ENCODE measurements at places on chromosomes 2 and 18.

GRCh38 chr2:209788925-209789324 lies 17.3 kb downstream of the UNC80 start:
- DNase-seq, result no peak

DNA sequence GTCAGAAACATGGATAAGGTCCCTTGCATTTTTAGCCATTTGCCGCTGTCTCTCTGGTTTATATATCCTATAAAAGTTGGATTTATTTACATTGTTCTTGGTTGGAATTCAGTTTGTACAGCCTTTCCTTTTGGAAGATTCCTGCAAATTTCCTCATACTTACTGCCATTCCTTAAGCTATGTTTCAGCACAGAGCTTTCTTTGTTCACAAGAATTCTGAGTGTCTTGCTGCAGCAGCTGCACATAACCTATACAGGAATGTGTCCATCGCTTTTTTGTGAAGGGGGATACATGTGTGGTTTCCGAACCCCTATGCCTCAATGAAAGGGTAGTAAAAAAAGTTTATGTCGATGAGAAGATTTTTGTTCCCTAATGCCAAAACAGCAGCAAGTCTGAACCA lies 48.3 kb upstream of the CCDC68 start:
- no peak for DNase-seq

DNA sequence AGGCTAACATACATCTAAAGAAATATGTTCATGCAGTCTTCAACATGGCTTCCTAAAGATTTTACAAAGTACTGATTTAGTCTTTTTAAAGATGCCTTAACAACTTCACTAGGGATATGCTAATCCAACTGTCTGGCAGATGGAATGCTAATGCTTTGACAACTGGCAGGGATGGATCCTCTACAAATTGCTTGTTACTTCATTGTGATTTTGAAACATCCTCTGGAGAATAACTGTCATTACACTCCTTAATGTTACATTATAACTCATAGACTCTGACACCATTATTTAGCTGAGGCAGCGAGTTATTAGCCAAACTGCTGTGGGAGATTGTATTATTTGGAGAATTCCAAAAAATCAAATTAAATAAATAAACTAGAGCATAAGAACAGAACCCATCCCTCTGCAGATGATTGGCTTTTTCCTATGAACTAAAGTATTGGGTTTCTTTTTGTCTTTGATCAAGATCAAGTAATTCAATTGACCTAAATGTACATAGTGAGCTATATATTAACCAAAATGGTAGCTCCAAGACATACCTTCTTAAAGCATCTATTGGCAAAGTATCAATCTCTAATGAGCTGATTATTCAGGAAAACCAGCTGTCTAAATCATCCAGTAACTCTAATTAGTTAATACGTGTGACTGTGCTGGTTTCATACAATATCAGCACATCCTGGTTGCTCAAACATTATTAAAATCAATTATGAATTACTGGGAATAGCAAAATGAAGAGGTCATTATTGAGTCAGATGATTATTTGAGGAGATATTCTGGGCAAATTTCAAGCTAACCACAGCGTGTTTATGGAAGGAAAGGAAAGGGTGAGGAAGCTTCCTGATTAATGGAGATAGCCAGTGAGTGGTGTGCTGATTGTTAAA lies 321.3 kb upstream of the TFPI start:
- no peak for DNase-seq

GRCh38 chr2:85096616-85097015 lies 36.6 kb upstream of the TCF7L1 start:
- no peak for DNase-seq

DNA sequence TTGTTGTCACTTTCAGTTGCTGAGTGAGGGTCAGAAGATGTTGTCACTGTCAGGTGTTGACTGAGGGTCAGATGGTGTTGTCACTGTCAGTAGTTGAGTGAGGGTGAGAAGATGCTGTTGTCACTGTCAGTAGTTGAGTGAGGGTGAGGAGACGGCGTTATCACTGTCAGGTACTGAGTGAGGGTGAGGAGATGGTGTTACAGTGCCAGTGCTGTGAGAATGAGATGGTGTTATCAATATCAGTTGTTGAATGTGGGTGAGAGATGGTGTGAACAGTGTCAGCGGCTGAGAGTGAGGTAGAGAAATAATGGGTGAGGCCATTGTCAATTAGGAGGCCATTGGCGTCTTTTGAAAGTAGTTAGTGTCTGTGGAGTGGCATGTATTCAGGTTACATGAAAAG lies 1.6 kb upstream of the ATP9B start:
- DNase-seq, result no peak

GRCh38 chr18:63098018-63098981 lies 221.3 kb downstream of the BCL2 start:
- DNase-seq, result peak; percentile 30

DNA sequence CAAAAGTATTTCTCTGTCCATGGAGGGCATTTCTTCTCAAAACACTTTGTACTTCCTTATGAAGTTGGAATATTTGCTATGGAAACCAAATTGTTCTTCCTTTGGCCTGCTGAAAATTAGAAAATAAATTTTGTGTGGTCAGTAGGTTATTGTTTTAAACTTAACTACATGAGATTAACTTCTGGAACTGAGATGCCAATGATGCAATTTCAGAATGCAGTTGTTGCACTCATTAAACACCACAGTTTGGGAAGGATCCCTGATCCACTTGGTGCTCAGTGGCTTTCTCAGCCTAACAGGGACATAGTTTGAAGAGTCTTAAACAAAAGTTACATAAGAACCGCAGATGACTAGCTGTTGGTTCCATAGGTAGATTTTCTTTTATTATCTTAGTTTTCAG lies 23.3 kb upstream of the IL1R1 start:
- no peak for DNase-seq

- DNase-seq, result no peak
Measured at GRCh38 chr2:31254237-31255203, 20.6 kb downstream of the EHD3 start.

GRCh38 chr2:70977605-70978205 lies 725 bp upstream of the ANKRD53 start:
- no peak for DNase-seq

GRCh38 chr18:21958707-21959450 lies 210.5 kb upstream of the GATA6 start:
- no peak for DNase-seq

DNA sequence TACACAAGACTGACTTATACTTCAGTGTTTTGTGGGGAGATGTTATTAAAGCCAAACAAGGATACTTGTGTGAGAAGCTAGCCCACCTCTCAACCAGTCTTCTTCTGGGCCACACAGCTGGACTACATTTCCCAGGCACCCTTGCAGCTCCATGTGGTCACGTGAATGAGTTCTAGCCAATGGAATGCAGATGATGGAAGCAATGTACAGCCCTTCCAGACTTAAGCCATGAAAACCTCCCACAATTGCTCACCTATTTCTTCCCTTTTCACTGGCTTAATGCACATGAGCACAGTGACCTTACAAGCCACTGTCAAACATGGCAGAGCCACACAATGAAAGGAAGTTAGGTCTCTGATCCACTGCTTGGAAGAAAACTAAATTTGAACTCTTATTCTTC lies 20.4 kb upstream of the FEZ2 start:
- peak; percentile 7 for DNase-seq

DNA sequence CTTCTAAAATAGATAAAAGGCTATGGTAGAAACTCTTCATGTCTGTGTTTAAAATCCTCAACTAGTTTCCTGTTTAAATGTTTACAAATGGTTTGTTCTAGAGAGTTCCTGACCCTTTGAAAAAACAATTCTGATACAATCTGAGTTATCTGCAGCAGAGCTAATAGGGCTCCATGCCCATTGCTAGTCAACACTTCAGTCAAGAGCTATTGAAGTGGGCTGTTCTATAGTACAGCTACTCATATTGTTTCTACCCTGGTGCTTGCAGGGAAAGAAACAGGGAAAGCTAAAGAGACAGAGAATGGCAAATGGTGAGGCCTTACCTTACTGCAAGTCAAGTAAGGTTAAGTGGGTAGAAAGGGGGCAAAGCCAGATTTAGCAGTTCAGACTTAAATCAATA lies 112.3 kb upstream of the CAVIN2 start:
- DNase-seq, result no peak

DNA sequence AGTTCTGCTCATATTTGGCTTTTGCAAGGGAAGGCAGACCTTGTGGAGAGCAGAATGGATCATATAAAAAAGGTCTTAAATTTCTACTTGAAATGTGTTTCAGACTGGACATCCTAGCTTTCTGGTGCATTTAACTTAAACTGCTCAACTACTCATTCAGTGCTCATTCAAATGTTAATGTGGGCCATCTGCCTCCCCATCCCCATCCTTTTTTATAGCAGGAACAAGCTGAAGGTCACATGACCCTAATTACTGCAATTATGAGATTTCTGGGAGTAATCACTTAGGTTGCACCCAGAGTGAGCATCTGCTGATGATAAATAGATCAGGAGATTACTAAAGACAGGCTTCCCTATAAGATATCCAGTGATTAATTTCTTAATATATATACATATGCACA lies 96.1 kb downstream of the MAP2 start:
- DNase-seq, result no peak

- DNase-seq, result no peak
Measured at GRCh38 chr18:36045241-36045991, 21.9 kb downstream of the RPRD1A start.

DNA sequence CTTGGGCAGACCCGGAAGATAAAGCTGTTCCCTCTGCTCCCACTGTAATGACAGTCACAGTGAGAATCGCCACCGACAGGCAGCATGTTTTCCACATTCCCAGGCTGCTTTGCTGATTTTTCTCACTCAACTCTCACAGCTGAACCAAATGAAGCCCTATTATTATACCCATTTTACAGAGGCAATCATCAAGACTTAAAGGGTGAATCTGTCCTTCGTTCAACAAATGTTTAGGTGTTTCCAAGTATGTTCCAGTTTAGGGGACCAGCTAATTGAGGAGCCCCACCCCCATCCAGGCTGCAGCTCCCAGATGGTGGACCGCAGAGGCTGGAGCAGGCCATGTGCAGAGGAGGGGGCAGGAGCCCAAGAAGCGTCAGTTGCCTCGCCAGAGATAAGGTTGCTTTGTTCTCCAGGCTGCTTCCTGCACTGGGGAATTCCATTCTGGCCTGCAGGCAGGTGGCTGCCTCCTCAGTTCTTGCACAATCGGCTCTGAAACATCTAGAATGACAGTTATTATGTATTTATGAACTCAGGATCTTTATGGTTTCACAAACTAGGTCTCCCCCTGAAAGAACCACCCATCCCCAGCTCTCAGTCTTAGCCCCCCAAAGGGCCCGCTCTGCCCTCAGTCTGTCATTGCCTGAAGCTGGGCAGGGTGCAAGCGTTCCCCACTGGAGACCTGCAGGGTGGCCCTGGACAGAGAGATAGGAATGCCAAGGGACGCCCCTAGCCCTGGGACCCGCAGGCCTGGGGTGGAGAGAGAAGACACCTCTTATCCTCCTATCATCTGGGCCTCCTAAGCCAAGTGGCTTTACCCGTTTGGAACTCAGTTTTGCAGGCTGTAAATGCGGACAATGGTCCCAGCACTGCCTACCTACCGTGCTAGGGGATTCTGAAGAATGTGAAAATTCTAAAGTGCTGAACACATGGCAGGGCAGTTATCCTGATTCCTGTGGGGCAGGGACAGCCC lies 49.1 kb upstream of the MYCN start:
- DNase-seq, result no peak

- no peak for DNase-seq
Measured at GRCh38 chr2:209584915-209585314, 161.1 kb downstream of the MAP2 start.

DNA sequence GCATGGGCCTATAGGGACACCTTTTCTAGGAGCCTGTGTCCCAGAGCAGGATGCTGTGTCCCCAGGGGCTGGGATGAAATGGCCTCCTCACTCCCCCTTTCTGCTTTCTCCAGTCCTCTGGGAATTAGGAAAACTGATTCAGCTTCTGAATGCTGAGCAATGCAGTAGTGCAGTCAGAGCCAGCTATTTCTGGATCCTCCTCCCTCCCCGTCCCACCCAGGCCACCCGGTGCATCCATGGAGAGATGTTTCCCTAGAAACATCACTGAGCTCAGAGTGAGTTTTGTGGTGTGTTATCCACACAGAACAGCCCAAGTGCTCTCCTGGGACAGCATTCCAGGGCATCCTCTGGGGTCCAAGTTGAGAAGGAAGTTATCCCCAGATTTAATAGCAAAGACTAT lies 125.5 kb downstream of the LOXHD1 start:
- DNase-seq, result no peak

GRCh38 chr2:19652811-19653210 lies 249.0 kb downstream of the TTC32 start:
- DNase-seq, result no peak

- no peak for DNase-seq
Measured at GRCh38 chr2:156687715-156688114, 251.5 kb downstream of the GPD2 start.

GRCh38 chr2:9141091-9141667 lies 65.4 kb upstream of the ASAP2 start:
- DNase-seq, result no peak

DNA sequence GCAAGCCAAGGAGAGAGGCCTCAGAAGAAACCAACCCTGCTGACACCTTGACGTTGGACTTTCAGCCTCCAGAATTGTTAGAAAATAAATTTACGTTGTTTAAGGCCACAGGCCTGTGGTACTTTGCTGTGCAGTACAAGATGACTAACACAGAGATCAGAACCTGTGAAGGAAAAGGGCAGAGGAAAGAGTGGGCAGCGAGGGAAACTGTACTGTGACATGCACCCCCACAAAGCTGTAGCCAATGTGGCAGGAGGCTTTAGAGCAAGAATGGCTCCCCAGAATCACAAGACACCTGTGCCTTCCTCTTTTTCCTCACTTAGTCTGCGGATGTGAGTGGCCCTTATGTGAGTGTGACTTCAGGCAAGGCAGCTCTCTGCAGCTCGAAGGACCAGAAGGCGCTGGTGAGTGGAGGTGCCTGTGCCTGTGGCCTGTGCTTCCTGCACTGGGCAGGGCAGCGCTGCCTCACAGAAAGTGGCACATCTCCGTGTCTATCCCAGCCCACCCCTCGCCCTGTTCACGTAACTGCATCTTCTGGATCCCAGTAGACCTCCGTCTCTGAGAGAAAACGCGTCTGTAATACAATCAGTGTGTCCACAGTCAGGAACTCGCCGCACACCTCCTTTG lies 89.5 kb downstream of the MRPS9 start:
- DNase-seq, result no peak

DNA sequence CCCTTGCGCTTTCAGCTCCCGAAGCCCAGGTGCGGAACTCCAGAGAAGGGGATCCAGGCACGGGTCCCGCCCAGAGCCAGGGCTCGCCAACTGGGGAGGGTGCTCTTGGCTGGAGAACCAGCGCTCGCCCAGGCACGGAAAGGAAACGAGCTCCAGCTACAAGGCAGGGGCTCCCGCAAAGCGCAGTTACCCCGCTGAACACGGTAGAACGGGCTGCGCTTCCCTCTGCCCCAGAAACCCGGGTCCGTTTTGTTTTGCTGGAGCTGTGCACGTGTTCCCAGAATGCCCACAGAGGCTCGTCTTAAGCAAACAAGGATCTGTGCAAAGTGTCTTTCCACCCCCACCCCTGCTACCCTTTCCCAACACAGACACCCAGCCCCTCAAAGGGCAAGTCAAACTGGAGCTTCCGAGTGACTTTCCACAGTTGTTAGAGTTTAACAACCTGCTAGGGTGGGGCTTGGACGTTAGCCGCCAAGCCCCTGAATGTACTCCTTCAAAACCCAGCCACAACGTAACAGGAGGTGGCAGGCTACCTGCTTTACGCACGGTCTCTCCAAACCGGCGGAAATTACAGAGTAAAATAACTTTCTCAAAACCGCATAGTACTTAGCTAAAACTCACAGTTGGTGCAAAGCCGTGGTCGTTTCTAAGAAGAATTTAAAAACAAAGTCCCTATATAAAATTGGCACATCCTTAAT lies 775 bp downstream of the RNF125 start:
- DNase-seq, result peak; percentile 28
